Effector memory CD4-positive, alpha-beta T cell (primary cell): ENCODE measurements at places on chromosomes 12 and 14.

GRCh38 chr14:98015921-98016320 lies 1218.7 kb downstream of the VRK1 start:
- no peak overlapping the region for H3K4me3 ChIP-seq
- H3K36me3 ChIP-seq: no peaks in the 10 kb centered on the region
- H3K27ac ChIP-seq: no peak overlapping the region
- H3K4me1 ChIP-seq: peaks cover 32% of the 10 kb centered on the region

DNA sequence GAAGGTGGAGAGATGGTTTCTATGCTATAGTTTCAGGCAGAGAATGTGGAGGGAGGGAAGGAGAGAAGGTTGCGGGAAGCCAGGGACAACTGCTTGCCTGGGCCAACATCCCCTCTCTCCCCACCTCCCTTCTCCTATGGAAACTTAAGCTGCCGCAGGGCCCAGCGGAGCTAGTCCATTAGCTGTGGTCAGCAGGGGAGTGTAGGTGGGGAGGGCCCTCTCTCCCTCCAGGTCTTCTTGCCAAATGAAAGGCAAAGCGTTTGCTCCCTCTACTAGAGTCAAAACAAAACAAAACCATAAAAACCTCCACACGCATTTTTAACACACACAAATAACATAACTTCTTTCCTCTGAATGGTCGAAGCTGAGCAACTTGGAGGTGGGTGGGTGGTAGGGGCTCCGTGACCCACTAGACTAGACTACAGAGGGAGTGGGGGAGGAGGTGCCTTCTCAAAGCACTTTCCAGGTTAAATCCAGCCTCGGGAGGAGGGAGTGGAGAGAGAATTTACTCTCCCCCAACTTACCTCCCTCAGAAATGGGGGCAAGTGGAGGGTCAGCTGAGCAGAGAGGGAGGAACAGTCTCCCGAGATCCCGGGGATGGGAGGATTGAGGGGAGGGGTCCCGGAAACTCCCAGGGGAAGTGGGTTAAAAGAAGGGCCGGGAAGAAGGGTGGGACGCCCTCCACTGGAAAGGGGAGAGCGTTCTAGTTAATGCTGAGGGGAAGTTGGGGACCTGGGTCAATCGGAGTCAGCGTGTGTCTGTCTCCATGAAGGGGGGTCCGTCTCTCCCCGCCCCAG lies 4.6 kb upstream of the CACNB3 start:
- peak overlapping the region; percentile 33 for H3K27ac ChIP-seq
- H3K4me1 ChIP-seq: peaks cover 17% of the 10 kb centered on the region
- no peak for DNase-seq
- H3K27me3 ChIP-seq: no peaks in the 10 kb centered on the region
- peak overlapping the region; percentile 74 for H3K4me3 ChIP-seq

DNA sequence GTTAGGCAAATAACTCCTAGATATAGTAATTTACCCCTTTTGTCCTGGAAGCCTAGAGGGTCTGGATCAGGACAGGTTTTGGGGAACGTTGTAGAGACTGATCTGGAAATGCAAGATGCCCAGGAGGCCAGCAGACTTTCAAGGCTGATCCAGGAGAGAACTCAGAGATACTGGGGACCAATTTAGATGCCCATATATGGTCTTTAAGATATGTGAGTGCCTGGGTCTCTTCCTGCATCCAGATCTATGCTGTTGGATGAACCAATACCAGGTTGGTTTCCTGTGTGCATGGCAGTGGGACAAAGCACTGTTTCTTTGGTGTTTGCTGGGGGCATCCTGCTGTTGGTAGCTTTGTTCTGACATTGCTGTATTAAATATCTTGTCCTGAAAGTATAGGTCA lies 5.4 kb downstream of the ERG28 start:
- no peak for DNase-seq
- no peaks in the 10 kb centered on the region for H3K27me3 ChIP-seq
- H3K27ac ChIP-seq: no peak overlapping the region
- no peak overlapping the region for H3K4me3 ChIP-seq
- H3K4me1 ChIP-seq: peaks cover 5% of the 10 kb centered on the region
- peaks cover 17% of the 10 kb centered on the region for H3K36me3 ChIP-seq

DNA sequence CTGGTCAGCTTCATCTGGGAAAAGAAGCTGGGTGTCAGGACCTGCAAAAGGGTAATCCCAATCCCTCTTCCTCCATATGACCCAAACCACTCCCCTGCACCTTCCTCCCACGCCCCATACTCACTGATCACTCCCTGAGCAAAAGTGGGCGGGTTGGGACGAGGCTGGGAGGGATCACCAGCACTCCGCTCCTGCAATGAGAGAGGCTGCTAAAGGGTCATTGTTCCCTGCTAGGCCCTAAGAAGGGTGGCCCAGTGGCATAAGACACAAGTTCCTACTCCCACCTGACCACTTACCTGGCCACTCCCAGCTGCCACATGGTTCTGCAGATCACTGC lies 15.7 kb upstream of the PRKAG1 start:
- H3K27ac ChIP-seq: no peak overlapping the region
- no peaks in the 10 kb centered on the region for H3K27me3 ChIP-seq
- H3K36me3 ChIP-seq: peaks cover 67% of the 10 kb centered on the region

- H3K36me3 ChIP-seq: peaks cover 8% of the 10 kb centered on the region
- no peaks in the 10 kb centered on the region for H3K27me3 ChIP-seq
- H3K27ac ChIP-seq: no peak overlapping the region
- no peaks in the 10 kb centered on the region for H3K4me1 ChIP-seq
Observed at GRCh38 chr14:35689000-35689460, 120.1 kb downstream of the RALGAPA1 start.
